Right renal pelvis (tissue), 4 donors: ENCODE measurements at places on chromosomes 1 and 21. TPM values are rescaled to one million over a fixed set of nuclear protein-coding genes. Genes with fewer than 3 reads are reported as not detected.

DNA sequence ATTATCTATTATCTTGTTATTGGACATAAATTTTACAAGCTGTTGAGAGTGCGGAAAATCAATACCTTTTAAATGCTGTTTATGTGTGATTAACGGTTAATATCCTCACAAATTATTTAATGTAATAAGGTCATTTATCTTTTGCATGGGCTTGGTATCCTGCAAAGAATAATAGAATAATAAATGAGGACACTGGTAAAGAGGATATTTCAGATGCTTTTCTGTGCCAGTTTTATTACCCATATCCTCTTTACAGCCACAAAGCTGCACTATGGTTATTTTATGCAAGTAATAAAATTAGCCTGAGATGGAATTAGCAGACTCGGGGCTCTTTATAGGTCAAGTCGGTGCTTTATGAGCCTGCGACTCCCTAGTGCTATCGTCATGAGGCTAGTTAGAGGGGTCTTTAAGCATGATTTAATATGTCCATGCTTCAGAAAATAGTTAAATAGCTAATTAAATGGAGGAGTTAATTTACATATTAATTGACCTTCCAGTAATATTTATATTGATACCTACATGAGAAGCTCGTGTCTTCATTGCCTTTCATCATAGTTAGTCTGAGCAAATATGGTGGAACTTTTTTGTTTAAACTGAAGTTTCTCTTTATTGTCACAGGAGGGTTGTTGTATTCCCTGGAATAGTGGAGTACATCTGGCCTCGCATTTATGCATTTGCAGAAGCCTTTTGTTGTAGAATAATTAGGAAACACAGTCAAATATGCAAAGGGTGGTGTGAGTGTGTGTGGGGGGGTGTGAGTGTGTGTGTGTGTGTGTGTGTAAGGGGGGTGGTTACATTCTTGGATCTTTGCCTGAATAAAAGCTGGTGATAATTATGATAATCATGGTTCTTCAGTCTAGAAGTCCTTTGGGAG is 120.3 kb downstream of the ATG4C start:
- DNase-seq: no peak

- DNase-seq: no peak
Observed at GRCh38 chr1:111570781-111571181, 48.8 kb upstream of the RAP1A start.

Gene SUMO3
- polyA plus RNA-seq: 112 TPM

DNA sequence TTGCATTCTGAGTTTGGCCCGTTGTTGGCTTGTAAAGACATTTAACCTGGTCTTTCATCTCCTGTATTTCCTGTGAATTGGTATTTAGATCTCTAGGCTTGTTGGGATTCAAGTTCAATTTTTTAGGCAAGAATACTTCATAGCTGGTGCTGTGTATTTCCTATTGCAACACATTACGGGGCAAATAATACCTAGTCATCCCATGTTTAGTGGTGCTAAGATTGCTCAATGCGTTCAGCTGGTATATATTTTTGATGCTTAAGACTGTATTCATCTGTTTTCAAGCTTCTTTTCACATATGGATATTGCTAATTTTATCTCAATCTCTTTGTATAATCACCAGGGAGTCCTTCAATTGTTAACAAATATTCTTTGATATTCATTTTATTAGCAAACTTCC is 87.5 kb upstream of the ZBTB18 start:
- no peak for DNase-seq

DNA sequence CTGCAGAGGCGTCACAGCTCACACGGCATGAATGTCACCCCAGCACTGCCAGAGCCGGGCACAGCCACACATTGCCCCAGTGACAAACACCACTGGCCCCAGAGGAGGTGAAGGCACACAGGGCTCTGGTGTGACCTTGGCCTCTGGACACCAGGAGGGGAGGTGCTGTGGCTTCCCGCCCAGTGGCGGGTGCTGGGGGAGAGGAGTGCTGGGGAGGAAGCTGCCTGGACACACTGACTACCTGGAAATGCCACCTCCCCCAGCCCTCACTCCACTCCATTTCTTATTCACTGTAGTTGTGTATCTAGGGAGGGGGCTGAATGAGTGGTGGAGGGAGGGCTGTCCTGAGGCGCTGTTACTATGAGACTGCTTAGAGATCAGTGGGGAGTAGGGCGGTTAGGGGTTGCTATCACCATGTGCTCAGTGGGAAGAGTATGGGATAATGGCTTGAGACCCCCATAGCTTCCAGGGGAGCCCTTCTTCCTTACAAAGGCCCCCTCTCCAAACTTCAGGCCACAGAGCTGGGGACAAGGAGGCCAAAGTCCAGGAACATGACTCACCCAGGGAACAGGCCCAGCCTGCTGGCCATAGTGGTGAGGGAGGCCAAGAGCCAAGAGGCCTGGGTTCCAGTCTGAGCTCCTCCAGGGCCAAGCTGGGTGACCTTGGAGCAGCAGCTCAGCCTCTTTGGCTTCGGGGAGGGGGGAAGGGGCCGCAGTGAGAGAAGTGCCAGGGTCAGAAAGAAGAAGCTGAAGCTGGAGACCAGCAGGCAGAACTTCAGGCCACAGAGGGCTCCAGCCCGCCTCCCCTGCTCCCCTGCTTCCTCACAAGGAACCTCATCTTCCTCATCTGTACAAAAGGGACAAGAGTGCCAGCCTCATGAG is 40.1 kb downstream of the AHDC1 start:
- DNase-seq: no peak

- DNase-seq: no peak
Observed at GRCh38 chr1:177282976-177283375, 112.2 kb downstream of the BRINP2 start.

Gene HSF2BP
- 2.1 TPM for polyA plus RNA-seq

DNA sequence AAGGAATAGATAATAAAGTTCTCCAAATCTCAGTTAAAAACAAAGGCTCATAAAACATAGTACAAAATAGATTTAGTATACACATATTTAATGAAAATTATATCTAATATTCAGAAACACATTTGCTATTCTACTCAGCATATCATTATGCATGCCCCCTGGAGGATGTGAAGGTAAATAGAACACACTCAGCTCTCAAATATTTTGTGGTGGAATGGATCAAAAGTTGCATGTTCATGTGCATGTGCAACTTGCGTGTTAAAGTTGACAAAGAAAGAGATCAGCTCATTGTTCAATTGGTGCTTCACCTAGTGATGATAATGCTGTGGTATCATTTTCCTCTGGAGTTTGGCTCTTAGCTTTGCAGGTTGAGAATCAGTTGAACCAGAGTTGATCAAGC is 4.9 kb upstream of the ZNF644 start:
- DNase-seq: no peak

GRCh38 chr1:227754958-227755357 is 19.7 kb downstream of the SNAP47 start:
- DNase-seq: no peak

GRCh38 chr1:212608959-212609700 is 569 bp downstream of the ATF3 start:
- DNase-seq: no peak

Gene LINGO4
- polyA plus RNA-seq: not detected

Gene OR6K3
- polyA plus RNA-seq: 0.13 TPM

- no peak for DNase-seq
Observed at GRCh38 chr1:154874465-154874864, 4.4 kb upstream of the KCNN3 start.

Gene CDA
- 6.5 TPM for polyA plus RNA-seq
